A549 treated with AZD2906 at 1 μM for 4 hours (cell line): ENCODE measurements at places on chromosomes 16 and 17. TPM values are rescaled to one million over a fixed set of nuclear protein-coding genes. Genes with fewer than 3 reads are reported as not detected.

NPEPPS gene
- 51.2 to 71.7 TPM (median 57.8 TPM) in 5 replicates for total RNA-seq

AARS1 gene
- 86.3 to 103 TPM (median 91.4 TPM) in 5 replicates for total RNA-seq

RASD1 gene
- total RNA-seq, result 4.4 to 5.8 TPM (median 4.9 TPM) in 5 replicates

ZPBP2 gene
- total RNA-seq, result not detected in 5 replicates

CDH13 gene
- total RNA-seq, result 0.01 TPM in 1 of 5 replicates, not detected in the others

HBA1 gene
- 1.1 to 2.4 TPM (median 1.8 TPM) in 5 replicates for total RNA-seq

ASPHD1 gene
- 14.6 to 28.2 TPM (median 22.7 TPM) in 5 replicates for total RNA-seq

SLC16A6 gene
- total RNA-seq, result 0.29 to 0.49 TPM (median 0.31 TPM) in 5 replicates

TMEM114 gene
- total RNA-seq, result not detected in 5 replicates

CBX2 gene
- 14.3 to 17.5 TPM (median 16.1 TPM) in 5 replicates for total RNA-seq

SMIM5 gene
- 0.76 to 1.1 TPM (median 1.0 TPM) in 5 replicates for total RNA-seq

ZFP3 gene
- 0.82 to 1.1 TPM (median 1.0 TPM) in 5 replicates for total RNA-seq

CFAP97D1 gene
- total RNA-seq, result 0.01 to 0.03 TPM (median 0.02 TPM) in 3 of 5 replicates, not detected in the others

NPIPB6 gene
- 1.2 to 2.3 TPM (median 1.5 TPM) in 5 replicates for total RNA-seq

MYH2 gene
- not detected in 5 replicates for total RNA-seq

EIF3C gene
- total RNA-seq, result 203 to 364 TPM (median 349 TPM) in 5 replicates

CMTM2 gene
- not detected in 5 replicates for total RNA-seq

PDP2 gene
- 5.3 to 6.8 TPM (median 5.9 TPM) in 5 replicates for total RNA-seq

RHBDF2 gene
- 54.6 to 64.5 TPM (median 61.4 TPM) in 5 replicates for total RNA-seq

FOXN1 gene
- total RNA-seq, result 0.02 to 0.07 TPM (median 0.03 TPM) in 3 of 5 replicates, not detected in the others

SLC25A10 gene
- 26.6 to 46.9 TPM (median 43.3 TPM) in 5 replicates for total RNA-seq

SNAI3 gene
- 0.13 to 0.24 TPM (median 0.16 TPM) in 5 replicates for total RNA-seq

CCDC92B gene
- total RNA-seq, result 0.09 to 0.24 TPM (median 0.19 TPM) in 5 replicates

CDR2L gene
- total RNA-seq, result 72.0 to 93.7 TPM (median 89.5 TPM) in 5 replicates

CCL16 gene
- not detected in 5 replicates for total RNA-seq

GP1BA gene
- not detected in 5 replicates for total RNA-seq

PPL gene
- total RNA-seq, result 4.7 to 6.0 TPM (median 5.4 TPM) in 5 replicates

KRTAP2-2 gene
- not detected in 5 replicates for total RNA-seq

GPR142 gene
- not detected in 5 replicates for total RNA-seq

PRSS22 gene
- total RNA-seq, result 0.50 to 0.98 TPM (median 0.78 TPM) in 5 replicates

KRT36 gene
- 0.05 TPM in 1 of 5 replicates, not detected in the others for total RNA-seq

GRAPL gene
- total RNA-seq, result 0.11 to 0.22 TPM (median 0.11 TPM) in 3 of 5 replicates, not detected in the others

AURKB gene
- 140 to 157 TPM (median 146 TPM) in 5 replicates for total RNA-seq
